ENCODE measurements at places on chromosomes 13 and 19. TPM values are rescaled to one million over a fixed set of nuclear protein-coding genes. Genes with fewer than 3 reads are reported as not detected.

Gene ATP8B3
- 0.92 TPM for total RNA-seq

Gene HSD17B14
- 8.9 TPM for total RNA-seq

Gene ZNF808
- total RNA-seq: 11.7 TPM

Gene B3GNT8
- total RNA-seq: 7.8 TPM

Gene NOVA2
- total RNA-seq: 4.6 TPM

Gene ATP4B
- not detected for total RNA-seq

Gene EHD2
- total RNA-seq: 262 TPM

Gene SBK2
- not detected for total RNA-seq

Gene KLK10
- total RNA-seq: not detected

Gene RNF225
- total RNA-seq: not detected

Gene S1PR5
- not detected for total RNA-seq

Gene ZNF98
- total RNA-seq: 1.3 TPM

Gene NAXD
- 34.0 TPM for total RNA-seq

Gene OR1I1
- not detected for total RNA-seq

Gene IGFL4
- not detected for total RNA-seq

Gene FRY
- total RNA-seq: 148 TPM

Gene F7
- not detected for total RNA-seq

Gene BST2
- total RNA-seq: 51.7 TPM

Gene MAMSTR
- total RNA-seq: 0.99 TPM

Gene PCDH17
- total RNA-seq: 9.5 TPM

Gene ZNF616
- total RNA-seq: 3.0 TPM

Gene PEG3
- total RNA-seq: 10.4 TPM

Gene SLC17A7
- 5.2 TPM for total RNA-seq

Gene LSR
- total RNA-seq: 12.8 TPM

Gene SELENOV
- total RNA-seq: not detected

Gene MAST1
- total RNA-seq: 0.83 TPM

Gene CLDN10
- total RNA-seq: 1.9 TPM

Gene NPAS1
- not detected for total RNA-seq

Gene KLF1
- total RNA-seq: not detected

Gene CYP2F1
- not detected for total RNA-seq

Gene CALR3
- total RNA-seq: not detected

Gene PRSS57
- total RNA-seq: not detected

Gene C3
- total RNA-seq: 393 TPM

Gene SLC5A5
- total RNA-seq: not detected

Gene CHAF1A
- total RNA-seq: 4.6 TPM
